ENCODE measurements at places on chromosomes 2 and 18.

GRCh38 chr2:175843625-175844024 is 158.4 kb downstream of the LNPK start:
- no peak for DNase-seq

- no peak for DNase-seq
Observed at GRCh38 chr2:4539121-4539520, 835.7 kb downstream of the DCDC2C start.

DNA sequence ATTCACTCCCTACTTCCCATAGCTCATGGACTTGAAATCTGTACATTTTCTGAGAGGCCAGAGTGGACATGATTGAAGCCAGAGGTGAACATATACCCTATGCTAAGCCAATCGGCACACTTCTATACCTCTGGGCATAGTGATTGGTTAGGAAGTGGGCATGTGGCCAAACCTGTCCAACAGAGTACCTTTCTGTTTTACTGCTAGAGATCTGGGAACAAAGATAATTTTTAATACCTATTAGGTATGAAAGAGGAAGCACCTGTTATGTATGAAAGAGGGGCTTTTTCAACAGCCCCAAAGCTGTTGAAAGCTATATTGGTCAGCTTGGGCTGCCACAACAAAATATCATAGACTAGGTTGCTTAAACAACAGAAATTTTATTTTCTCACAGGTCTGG is 27.7 kb downstream of the METTL8 start:
- no peak for DNase-seq

DNA sequence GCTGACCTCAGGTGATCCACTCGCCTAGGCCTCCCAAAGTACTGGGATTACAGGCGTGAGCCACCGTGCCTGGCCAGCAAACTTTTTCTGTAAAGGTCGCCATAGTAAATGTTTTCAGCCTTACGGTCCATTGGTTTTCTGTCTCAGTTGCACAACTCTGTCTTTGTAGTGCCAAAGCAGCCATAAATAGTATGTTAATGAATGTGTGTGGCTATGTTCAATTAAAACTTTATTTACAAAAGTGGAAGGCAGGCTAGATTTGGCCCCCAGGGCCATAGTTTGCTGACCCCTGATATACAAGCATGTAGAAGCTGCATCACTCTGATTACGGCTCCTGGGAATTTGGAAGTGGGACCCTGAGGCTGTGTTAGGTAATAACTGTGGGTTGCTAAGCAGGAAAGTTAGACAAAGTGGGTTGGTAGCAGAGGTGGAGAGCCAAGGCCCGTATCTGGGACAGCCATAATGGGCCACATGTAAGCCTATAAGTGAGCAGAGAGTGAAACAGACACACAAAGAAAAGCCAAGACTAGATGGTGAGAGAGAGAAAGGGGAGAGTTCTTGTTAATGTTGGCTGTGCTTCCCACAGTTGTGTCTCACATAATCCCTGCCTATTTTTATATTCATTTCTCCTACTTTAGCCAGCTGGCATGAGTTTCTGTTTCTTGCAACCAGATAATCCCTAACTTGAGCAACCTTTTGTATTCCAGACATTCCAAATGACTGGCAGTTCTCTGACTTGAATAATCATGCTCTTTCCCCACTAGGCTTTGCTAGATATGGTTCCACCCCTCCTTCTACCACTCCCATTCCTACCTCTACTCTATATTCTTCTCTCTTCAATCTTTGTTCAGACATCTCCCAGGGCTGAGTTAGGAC is 223.3 kb upstream of the STON1 start:
- no peak for DNase-seq

- DNase-seq, result no peak
Observed at GRCh38 chr18:33020877-33021276, 248.1 kb upstream of the KLHL14 start.

DNA sequence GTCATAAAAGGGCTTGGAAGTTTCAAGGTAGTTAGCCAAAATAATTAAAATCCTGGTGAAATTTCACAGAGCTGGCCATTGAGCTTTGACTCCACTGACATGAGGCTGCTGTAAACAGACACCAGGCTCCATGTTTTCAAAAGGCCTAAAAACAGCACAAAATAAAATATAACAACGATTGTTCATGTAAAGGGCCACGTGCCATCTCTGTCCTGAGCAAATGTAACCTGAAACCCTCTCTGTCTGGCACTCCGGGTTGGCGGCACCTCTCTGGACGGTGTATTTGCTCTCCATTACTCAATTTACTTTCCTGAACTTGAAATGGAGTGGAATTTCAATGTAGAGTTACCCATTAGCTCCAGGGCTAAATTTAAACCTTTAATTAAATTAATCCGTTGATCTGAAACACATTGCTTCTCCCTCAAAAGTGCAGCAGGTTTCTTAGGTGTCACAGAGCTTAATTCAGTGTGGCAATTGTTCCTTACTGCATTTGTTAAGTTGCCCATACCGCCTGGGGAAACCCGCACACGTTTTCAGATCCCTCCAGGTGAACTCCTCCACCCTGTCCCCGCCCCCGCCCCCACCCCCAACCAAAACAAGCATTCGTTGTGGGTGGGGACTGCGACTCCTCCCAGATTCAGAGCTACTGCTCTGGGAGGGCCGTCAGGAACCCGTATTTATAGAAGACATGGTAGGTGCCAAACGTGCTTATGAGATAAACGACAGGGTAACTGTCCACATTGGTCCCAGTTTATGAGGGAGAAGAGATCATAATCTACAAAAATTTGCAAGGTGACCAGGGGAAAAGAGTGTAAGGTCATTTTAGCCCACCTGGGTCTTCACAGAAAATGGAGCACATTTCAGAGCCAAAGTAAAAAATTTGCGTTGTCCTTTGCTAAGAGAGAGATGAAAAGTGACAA is 1.2 kb upstream of the CABLES1 start:
- no peak for DNase-seq

GRCh38 chr18:79042276-79042675 is 26.9 kb upstream of the ATP9B start:
- no peak for DNase-seq
